ENCODE measurements at places on chromosomes 1 and 21. TPM values are rescaled to one million over a fixed set of nuclear protein-coding genes. Genes with fewer than 3 reads are reported as not detected.

- no peak for DNase-seq
- H3K4me3 ChIP-seq: no peak overlapping the region
- peaks cover 3% of the 10 kb centered on the region for H3K4me1 ChIP-seq
- H3K27ac ChIP-seq: no peak overlapping the region
Observed at GRCh38 chr1:17565461-17566252, 26.2 kb downstream of the ARHGEF10L start.

Gene NBPF9
- total RNA-seq: 30.3 TPM

DNA sequence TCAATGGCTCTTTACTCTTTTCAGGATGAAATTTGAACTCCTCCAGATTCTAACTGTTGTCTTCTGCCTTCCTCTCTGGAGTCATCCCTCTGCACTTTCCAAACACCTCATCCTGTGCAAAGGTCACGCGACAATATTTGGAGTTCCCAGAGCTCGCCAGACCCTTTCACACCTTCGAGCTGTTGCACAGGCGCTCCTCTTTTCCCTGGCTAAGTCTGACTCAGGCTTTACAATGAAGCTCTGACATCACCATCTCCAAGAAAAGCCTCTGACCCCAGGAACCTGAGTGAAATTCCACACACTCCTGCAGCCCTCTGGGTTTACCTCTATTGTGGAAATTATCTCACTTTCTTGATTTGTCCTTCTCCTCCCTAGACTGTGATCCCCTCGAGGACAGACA is 270.3 kb downstream of the RGS7 start:
- H3K36me3 ChIP-seq: no peaks in the 10 kb centered on the region
- no peaks in the 10 kb centered on the region for H3K4me1 ChIP-seq
- H3K27ac ChIP-seq: no peak overlapping the region
- DNase-seq: no peak

Gene GJC2
- 2.4 TPM for total RNA-seq

Gene FBXO2
- 131 TPM for total RNA-seq

Gene MYOC
- not detected for total RNA-seq

Gene SPRR2E
- total RNA-seq: not detected

- no peak for DNase-seq
- no peaks in the 10 kb centered on the region for H3K36me3 ChIP-seq
- H3K27me3 ChIP-seq: no peaks in the 10 kb centered on the region
- no peak overlapping the region for H3K27ac ChIP-seq
- 0 out of 2 replicates have a peak, but pooled peaks cover 3% of the 10 kb centered on the region for H3K4me1 ChIP-seq
Observed at GRCh38 chr1:244339073-244339692, 112.5 kb downstream of the ADSS2 start.

DNA sequence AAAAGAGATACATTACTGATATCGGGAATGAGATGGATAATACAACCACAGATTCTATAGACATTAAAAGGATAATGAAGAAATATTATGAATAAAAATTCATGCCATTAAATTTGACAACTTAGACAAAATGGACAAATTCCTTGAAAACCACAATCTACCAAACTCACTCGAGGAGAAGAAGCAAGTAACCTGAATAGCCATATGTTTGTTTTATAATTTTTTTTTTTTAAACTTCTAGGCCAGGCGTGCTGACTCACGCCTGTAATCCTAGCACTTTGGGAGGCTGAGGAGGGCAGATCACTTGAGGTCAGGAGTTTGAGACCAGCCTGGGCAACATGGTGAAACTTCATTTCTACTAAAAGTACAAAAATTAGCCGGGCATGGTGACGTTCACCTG is 327.9 kb downstream of the VAV3 start:
- H3K4me1 ChIP-seq: no peaks in the 10 kb centered on the region
- no peaks in the 10 kb centered on the region for H3K27me3 ChIP-seq
- H3K4me3 ChIP-seq: no peak overlapping the region
- H3K27ac ChIP-seq: no peak overlapping the region
- DNase-seq: no peak
- no peaks in the 10 kb centered on the region for H3K36me3 ChIP-seq

GRCh38 chr1:10631811-10632593 is 157.3 kb downstream of the PEX14 start:
- H3K4me1 ChIP-seq: peaks cover 8% of the 10 kb centered on the region
- H3K36me3 ChIP-seq: no peaks in the 10 kb centered on the region
- no peak for DNase-seq
- H3K27me3 ChIP-seq: no peaks in the 10 kb centered on the region
- no peak overlapping the region for H3K4me3 ChIP-seq
